Stimulated activated CD4-positive, alpha-beta T cell treated with anti-CD3 and anti-CD28 coated beads, TNF-alpha, amount 100 ng/mL, for 4 hours (primary cell): ENCODE measurements at places on chromosomes 3 and 15.

DNA sequence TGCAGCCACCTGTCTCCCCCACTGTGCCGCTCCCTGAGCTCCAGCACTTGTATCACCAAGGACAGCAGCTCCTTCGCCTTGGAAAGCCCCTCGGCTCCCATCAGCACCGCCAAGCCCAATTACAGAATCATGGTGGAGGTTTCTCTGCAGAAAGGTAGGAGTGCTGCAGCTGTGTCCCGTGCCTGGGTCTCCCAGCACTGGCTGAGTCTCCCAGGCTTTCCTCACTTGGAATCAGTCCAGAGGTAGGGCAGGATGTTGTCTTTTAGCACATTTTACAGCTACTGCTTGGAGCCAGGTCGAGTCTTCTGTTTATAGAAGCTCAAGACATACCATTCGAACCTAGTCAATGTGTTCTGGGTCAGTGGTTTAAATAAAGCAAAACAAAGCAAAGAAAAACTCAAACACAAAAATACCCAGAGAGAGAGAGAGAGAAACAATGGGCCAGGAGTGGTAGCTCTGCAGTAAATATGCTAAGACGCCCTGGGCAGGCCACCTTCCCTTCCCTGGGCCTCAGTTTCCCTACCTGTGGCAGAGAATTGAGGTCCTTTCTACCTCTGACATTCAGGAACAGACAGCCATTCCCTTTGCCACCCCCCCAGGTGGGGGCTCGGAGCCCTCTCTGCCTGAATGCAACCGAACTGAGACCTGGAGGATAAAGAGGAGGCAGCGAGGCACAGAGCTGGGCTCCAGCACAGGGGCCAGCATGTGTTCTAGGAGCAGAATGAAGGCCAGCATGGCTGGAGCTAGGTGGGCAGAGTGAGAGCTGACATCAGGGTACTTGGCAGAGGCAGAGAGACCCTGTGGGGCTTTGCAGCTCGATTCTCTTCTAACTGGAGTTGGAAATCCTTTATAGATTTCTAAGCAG lies 44.1 kb downstream of the STARD5 start:
- DNase-seq: no peak

DNA sequence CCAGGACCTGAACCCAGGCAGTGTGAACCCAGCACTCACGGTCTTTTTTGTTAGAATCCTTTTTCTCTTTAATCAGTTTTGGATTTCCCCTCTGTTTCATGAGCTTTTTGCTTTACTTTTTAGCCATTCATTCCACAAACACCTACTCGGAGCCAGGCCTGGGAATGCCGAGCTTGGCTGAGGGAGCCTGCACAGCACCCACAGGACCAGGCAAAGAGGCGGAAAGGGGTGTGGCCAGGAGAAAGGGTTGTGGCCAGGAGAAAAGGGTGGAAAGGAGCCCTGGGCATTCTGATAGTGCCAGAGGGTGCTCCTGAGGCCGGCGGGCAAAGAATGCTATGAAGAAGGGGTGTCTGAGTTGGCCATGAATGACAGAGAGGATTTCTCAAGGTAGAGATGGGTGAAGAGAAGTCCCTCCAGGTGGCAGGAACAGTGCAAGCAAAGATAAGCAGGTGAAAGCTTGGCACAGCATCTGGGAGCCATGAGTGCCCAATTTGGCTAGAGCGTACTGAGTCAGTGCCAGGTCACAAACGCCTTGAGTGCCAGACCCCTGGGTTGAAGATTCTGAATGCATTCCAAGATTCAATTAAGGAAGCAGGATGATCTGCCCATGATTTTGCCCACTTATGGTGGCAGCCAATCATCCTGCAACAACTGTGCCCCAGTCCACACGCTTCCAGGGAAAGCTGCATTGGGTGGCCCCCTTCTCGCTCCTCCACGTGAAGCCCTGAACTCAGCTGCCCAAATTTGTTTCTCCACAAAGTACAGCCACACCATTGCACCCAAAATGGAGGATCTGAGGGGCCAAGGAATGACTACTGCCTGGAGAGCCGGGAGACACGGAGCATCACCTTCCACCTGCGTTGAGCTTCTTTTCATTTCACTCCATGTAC lies 157.2 kb downstream of the XXYLT1 start:
- no peak for DNase-seq

GRCh38 chr3:141105828-141106628 lies 54.9 kb downstream of the SPSB4 start:
- DNase-seq: peak; percentile 13

GRCh38 chr3:15272426-15273196 lies 59.8 kb downstream of the SH3BP5 start:
- DNase-seq: no peak

DNA sequence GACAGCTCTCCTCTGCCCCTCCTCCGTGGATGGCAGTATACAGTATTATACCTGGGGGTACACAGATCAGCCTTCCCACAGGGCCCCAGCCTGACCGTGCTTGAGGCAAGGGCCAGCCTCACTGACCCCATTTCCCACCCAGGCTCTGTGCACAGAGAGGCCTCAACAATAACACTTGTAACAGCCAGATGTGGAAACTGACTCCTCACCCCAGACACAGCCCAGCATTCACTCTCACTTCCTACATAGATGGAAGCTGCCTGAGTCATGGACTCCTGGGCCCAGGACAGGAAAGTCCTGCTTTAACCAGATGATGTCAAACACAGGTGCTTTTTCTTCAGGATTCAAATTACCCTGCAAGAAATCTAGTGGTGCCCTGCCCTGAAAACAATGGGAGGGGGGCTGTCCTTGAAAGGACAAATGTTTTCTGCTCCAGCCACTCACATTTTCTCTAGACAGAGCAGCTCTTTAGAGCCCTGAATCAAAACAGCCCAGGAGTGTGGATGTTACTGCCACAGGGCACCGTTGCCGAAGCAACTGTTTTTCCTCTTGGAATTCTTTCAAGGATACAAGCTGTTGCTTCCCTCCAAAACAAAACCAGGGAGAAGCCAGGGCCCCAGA lies 16.4 kb downstream of the CCDC12 start:
- no peak for DNase-seq

- no peak for DNase-seq
Measured at GRCh38 chr15:91944331-91944730, 90.8 kb downstream of the SLCO3A1 start.

- DNase-seq: no peak
Measured at GRCh38 chr3:107704477-107704876, 181.7 kb downstream of the BBX start.

DNA sequence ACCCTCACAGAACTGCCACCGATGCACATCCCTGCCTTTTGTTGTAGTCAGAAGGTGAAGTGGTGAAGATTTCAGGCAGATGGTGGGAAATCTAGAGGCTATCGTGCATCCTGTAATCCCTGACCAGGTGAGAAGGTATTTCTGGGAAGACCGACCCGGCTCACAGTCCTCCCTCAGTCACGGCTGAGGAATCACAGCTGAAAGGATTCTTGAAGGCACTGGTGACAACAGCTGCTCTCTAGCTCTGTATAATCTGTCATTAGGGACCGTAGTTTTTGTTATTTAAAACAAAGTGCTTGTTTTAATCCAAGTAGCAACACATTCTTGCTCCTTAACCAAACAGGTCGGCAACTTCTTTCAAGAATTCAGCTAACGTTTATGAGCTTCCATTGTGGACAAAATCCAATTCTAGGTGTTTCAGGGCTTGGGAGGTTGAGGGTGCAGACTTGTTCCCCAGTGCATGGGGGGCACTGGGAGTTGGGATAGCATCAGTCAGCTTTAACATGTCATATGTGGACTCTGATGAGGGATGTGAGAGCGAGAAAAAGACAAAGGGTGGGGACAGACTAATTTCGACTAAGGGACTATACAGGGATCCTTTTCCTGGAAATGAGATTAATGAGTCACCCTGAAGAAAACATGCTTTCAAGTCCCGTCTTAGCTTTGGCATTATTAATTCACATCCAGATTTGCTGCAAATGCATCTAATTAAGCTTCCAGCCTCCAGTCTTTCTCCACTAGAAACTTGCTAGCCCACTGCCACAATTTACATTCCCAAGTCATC lies 141.0 kb upstream of the RASGRP1 start:
- DNase-seq: no peak

DNA sequence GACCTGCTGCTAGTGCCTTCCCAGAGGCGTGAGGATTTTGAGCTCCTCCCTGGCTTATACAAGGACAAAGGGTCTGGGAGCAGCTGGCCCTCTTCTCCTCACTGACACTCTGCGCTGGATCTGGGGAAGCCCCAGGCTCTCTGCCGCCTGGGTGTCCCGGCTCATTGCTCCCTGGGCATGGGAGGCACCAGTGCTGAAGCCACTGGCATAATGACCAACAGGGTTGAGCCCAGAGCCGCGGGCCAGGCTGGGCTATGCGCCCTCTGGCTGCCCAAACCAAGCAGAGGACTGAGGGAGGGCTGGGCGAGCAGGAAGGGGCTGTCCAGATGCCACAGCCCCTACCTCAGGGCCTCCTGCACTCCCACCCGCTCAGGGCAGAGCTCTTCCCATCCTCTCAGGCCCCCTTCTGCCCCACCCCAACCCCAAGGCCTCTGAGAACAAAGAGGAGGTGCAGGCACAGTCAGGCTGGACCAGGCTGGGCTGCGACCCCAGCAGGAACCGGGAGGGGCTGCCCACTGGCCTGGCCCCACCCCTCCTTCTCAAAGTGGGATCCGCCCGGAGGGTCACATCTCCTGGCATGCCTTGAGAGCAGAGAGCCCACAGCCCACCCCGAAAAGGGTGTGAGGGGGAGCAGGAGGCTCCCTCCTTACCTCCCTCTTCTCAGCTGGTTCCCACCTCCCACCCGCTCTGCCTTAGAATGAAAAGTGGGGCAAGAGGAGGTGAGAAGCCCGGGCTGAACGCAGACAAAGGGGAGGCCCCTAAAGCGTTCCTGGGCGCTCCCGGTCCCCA lies 1.6 kb downstream of the LINGO1 start:
- no peak for DNase-seq

- no peak for DNase-seq
Measured at GRCh38 chr3:12438318-12438717, 46.0 kb upstream of the TSEN2 start.

GRCh38 chr3:64668582-64669510 lies 19.0 kb downstream of the ADAMTS9 start:
- DNase-seq: no peak

DNA sequence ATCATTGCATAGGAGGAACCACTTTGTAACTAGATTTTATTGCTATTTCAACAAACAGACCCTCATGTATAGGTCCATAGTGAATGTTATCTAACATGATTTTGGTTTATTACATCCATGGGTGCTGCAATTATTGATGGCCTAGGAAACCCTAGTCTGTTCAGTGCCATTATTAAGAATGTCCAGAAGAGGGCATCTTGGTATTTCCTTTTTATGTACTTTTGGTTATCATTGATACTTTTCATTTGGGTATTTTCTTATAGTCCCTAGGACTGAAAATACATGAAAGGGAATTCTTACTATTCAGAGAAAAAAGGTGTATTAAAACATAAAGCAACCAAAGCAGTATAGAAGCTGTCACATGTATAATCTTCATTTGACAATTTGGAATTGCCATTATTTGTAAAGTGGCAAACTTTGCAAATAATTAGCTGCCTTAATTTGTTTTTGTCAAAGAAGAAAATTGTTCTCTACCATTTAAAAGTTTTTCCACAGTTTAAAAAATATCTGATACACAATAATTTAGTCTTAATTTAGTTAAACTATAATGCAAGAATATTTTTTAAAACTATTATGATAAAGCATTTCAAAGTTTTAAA lies 48.7 kb downstream of the CNOT10 start:
- DNase-seq: no peak

DNA sequence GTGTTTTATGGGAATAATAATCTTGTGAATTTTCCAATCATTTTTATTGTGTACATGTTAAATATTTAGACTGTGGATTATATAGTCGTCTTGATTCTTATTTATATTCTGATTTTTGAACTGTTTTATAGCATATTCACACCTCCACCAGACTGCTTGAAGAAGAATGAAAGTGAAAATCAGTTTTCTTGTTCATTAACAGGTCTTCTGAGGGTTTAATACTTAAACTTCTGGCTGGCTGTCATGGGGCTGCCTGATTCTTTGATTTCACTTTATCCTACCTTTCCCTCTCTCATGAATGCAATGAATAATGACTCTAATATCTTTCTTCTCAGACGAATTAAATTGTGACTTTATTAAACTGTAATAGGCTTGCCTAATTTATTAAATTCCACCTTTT lies 56.2 kb downstream of the ATP2C1 start:
- DNase-seq: no peak

GRCh38 chr3:139928708-139929505 lies 6.1 kb upstream of the CLSTN2 start:
- no peak for DNase-seq

GRCh38 chr3:197670361-197670760 lies 66.3 kb downstream of the RUBCN start:
- no peak for DNase-seq

- DNase-seq: no peak
Measured at GRCh38 chr3:133368371-133369067, 31.3 kb upstream of the BFSP2 start.

DNA sequence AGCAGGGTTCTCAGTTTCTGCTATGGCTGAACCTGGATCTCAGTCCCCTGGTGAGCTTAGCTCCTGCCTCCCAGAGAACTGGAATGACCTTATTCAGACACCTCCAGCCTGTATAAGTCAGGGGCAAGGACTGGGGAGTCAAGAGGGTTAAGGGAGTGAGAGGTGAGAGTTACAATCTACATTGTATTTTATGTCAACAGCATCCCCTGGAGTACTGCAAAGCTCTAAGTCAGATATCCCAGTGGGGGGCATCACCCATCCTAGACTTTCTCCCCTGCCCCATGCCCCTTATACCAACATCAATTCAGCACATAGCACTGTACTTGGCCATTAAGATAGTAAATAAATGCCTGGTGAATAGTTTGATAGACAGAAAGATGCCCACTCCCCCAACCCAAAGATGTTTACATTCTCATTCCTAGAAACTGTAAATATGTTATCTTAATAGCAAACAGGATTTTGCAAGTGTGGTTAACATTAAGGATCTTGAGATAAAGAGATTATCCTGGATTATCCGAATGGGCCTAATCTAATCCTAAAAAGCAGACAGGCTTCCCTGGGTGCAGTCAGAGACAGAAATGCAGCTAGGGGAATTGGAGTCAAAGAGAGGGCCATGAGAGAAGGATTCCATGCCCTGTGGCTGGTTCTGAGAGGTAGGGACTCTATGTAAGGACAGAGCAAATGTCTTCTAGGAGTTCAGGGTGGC lies 132.3 kb upstream of the RASGRP1 start:
- no peak for DNase-seq

- DNase-seq: no peak
Measured at GRCh38 chr3:184771301-184772127, 40.5 kb upstream of the VPS8 start.

GRCh38 chr3:53613125-53613524 lies 118.7 kb downstream of the CACNA1D start:
- DNase-seq: no peak

DNA sequence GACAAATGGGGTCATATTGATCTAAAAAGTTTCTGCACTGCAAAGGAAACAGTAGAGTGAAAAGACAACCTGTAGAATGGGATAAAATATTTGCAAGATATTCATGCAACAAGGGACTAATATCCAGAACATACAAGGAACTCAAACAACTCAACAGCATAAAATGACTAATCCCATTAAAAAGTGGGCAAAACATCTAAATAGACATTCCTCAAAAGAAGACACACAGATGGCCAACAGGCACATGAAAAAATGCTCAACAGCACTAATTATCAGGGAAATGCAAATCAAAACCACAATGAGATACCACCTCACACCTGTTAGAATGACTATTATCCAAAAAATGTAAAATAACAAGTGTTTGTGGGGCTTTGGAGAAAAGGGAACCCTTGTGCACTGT lies 8.8 kb downstream of the SLC12A8 start:
- DNase-seq: no peak

GRCh38 chr15:73127302-73127936 lies 75.2 kb downstream of the NEO1 start:
- no peak for DNase-seq
